ENCODE measurements at places on chromosomes 1 and 21.

- no peak for DNase-seq
Observed at GRCh38 chr1:18726368-18726767, 95.7 kb downstream of the PAX7 start.

- no peak for DNase-seq
Observed at GRCh38 chr1:160397651-160398050, 2.7 kb upstream of the VANGL2 start.

DNA sequence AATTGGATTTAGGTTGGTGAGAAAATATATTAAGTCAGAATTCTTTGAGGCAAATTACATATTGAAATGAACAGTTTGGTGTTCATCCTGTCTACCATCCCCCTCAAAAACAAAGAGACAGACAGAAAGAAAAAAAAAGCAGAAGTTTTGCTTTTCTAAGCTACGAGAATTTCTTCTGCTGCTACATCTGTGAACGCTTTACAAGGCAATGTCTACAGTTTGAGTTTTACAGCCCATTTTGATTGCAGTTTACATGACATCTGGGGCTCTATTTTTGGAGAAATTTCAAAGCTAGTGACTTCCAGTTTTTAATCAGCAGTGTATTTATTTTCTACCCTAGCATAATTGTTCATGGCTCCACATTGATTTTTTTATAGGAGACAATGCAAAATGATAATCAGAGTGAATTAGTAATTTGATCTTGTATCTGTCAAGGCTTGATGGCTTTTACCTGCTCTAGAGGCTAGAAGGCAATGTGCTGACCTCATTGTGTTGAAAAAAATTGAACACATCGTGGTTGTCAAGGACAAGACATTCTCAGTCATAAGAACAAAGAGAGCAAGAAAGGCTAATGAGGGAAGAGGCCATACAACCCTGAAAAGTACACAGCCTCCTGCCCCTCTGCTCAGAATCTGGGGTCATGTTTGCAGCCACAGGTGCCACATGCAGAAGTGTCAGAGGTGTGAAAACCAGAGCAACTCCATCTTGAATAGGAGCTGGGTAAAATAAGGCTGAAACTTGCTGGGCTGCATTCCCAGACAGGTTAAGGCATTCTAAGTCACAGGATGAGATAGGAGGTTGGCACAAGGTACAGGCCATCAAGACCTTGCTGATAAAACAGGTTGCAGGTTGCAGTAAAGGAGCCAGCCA is 201.0 kb upstream of the CAMK1G start:
- peak; percentile 7 for DNase-seq

DNA sequence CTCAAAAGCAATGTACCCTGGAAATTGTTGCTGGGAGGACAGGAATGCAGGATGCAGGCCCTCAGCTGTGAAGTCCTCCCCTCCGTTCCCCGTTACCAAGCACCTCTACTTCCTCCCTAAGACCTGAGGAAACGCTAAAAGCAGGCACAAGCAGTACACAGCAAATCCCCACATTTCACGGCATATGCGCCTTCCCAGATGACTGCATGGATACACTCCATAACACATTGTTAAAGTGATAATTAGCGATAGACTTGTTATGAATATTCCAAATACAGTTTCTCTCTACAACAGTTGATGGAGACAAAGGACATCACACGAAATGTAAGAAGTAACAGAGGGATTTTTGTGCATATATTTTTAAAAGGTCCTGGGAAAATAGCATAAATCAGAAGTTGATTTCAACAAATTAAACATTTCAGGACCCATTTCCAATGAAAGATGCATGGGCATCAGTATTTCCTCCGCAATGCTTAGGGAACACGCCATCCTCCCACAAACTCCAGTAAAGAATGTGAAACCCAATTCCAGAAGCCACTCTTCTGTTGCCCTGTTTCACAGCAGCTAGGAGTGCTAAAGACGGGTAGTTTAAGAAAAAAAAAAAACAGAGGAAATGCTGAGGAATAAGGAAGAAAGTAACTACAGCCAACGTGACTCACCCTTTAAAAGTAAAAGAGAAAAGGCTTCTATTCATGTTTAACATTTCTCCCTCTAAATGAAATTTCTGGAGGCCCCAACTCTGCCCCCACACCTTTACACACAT is 75.5 kb downstream of the HIVEP3 start:
- DNase-seq: no peak

- no peak for DNase-seq
Observed at GRCh38 chr21:44371596-44371995, 18.2 kb downstream of the TRPM2 start.

- DNase-seq: no peak
Observed at GRCh38 chr1:34978921-34979320, 6.2 kb downstream of the TMEM35B start.

- DNase-seq: no peak
Observed at GRCh38 chr1:31705080-31705866, 1.5 kb upstream of the COL16A1 start.

GRCh38 chr1:59903141-59903754 is 23.3 kb downstream of the CYP2J2 start:
- peak; percentile 10 for DNase-seq

DNA sequence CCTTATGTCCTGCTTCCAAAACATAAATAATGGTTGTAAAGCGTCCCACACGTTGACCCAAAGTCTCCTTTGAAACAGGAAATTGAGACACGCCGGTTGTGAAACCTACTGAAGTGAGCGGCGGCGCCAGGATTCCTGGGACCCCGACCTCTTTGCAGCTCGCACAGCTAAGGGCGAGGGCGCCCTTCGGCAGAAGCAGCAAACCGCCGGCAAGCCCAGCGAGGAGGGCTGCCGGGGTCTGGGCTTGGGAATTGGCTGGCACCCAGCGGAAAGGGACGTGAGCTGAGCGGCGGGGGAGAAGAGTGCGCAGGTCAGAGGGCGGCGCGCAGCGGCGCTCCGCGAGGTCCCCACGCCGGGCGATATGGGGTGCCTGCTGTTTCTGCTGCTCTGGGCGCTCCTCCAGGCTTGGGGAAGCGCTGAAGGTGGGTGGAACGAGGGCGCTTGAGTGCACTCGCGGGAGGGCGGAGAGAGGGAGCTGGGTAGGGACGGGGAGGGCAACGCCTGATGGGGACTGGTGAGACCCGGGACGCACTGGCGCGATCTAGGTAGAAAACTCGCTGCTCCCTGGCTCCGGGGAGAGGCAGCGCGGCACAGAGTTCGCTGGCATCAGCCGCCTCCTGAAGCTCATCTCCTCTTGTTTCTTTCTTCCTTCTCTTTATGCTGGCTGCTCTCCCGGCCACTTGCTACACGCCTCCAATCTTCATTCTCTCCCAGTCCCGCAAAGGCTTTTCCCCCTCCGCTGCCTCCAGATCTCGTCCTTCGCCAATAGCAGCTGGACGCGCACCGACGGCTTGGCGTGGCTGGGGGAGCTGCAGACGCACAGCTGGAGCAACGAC is at the start of gene CD1D:
Gene CD1D, plus strand, starts transcription at position 155 of the 836 bp plus-strand sequence. Its CDS starts 207 bp downstream, at position 362.
- DNase-seq: no peak

- no peak for DNase-seq
Observed at GRCh38 chr1:67144696-67145095, 9.9 kb upstream of the C1orf141 start.

DNA sequence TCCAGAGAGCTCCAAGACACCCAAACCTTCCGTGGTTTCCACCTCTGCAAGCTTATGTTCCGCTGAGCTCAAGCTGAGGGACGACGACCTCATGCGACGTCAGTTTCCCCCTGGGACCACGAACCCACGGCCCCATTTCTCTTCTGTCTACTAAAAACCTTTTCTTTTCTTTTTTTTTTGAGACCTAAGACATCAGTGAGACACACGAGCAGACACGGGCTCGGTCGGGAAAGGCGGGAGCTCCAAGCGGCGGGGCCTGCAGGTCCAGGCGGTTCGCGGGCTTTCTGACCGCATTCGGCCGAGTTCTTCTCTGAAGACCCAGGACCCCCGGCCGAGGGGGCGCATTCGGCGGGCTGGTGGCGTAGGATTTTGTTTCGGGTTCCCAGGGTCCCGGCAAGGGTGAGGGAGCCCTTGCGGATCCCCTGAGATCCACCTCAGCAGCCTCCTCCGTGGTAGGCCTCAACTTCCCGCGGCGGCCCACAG is 402 bp downstream of the C21orf58 start:
- DNase-seq: no peak

DNA sequence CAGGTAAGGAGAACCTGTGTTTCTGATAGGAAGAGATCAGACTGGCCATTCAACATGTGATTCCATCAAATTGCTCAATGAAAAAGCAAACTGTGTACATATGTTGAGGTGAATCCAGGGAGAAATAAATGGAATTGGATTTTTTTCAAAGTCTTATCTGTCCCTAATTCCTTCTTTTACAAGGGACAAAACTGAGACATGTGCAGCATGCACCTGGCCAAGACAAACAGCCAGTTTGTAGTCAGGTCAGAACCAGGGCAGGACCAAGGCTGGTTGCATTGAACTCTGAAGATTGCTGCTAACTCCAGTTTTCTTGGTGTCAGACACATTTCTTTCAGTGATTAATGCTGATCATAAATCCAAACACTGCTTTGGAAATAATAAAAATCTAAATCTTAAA is 69.6 kb upstream of the CCDC190 start:
- no peak for DNase-seq

- no peak for DNase-seq
Observed at GRCh38 chr1:52665006-52665941, 32.3 kb downstream of the SHISAL2A start.

GRCh38 chr1:52098139-52098871 is 42.2 kb downstream of the BTF3L4 start:
- no peak for DNase-seq

DNA sequence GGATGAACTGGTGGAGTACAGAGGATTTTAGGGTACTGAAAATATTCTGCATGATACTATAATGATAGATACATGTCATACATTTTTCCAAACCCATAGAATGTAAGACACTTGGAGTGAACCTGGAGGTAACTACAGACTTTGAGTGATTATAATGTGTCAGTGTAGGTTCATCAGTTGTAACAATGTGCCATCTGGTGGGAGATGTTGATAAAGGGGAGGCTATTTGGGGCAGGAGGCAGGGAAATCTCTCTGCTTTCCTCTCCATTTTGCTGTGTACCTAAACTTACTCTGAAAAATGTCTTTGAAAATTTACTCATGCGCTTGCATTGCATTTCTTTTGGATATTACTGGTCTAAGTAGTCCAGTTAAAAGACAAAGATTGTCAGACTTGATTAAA is 35.2 kb downstream of the PTBP2 start:
- peak; percentile 2 for DNase-seq

GRCh38 chr1:60402216-60402615 is 328.6 kb upstream of the C1orf87 start:
- no peak for DNase-seq

GRCh38 chr1:177274687-177275211 is 104.0 kb downstream of the BRINP2 start:
- no peak for DNase-seq

DNA sequence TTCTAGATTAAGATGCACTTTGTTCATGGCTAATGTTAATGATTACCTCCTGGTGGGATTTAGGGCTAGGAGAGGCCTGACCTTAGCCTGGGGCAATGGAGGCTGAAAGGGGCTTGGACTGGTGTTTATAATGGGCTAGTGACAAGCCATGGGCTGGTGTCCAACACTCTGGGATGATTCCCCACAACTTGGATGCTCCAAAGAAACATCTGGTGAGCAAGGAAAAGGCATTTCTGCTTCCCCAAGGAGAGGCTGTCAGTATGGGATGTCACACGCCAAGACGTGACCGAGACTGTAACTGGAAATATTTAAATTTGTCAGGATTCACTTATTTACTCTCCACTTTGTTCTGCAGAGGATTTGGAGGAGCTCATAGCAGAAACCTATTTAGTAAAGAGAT is 45.2 kb downstream of the PTPRU start:
- DNase-seq: no peak

DNA sequence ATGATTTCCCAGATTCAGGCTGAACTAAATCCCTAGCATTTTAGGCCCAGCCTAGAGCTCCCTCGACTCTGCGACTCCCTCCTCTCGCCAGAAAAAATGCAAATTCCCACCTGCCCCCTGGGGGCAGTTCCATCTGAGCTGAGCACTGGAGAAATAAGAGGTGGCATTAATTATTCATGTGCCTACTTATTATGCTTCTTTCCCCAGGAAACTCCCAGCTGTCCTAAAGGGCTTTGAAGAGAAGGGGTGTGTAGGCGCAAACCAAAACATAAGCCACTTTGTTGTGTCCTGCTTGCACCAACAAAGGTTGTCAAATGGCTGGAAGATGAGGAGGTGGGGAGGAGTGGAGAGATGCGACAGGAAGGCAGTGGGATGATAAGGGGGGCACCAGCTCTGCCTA is 41.4 kb upstream of the GOLT1A start:
- peak; percentile 31 for DNase-seq

DNA sequence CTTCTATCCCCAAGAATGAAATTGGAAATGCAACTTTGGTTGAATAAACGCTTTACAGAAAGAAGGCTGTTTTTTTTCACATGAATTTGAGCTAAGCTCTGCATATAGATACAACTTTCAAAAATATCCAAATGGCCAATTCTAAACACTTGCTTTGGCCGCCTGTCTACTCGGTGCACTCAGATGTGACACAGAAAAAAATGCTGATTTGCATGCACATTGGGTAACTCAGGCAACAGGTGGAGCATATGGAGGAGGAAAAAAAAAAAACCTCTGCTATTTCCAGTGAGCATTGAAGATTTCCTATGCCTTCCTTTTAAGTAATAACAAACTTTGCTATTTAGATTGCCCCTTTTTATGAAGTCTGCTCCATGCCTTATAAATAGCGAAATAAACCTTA is 262.5 kb downstream of the GRIK1 start:
- DNase-seq: peak; percentile 11

- DNase-seq: no peak
Observed at GRCh38 chr1:24202987-24203386, 15.9 kb upstream of the IFNLR1 start.

DNA sequence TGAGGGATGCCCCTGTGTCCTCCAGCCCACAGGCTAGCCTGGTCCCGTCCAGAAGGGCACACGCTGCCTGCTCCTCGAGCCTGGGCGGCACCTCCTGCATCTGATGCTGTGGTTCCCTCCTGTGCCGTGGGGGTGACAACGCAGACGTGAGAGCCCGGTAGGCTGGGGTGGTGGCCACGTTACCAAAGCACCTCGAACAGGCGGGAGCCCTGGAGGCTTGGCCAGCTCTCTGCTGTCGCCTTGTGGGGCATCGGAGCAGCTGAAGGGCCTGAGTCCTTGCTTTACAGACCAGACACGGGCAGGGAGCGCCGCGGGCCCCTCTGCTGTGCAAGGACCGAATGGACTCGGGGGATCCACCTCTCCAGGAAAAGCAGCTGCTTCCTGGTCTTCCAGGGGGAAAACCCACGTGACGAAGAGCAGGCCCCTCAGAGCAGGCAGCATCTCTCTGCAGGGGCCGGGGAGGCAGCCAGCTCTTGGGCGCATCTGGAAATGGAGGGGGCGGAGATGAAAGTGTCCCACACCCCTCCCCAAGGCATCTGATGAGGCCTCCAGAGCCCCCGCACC is 133.3 kb downstream of the NPHP4 start:
- no peak for DNase-seq

DNA sequence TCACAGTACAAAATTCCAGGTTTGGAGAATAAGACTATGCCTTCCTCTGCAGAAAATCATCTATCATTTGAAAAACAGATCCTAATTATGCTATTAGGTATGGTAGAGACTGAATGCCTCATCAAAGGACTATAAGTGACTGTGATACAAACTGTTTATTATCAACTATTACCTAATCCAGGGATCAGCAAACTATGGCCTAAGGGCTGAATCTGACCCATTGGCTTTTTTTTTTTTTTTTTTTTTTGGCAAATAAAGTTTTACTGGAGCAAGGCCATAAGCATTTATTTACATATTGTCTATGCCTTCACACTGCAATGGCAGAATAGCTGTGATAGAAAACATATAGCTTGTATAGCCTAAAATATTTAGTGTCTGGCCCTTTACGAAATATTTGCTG is 4.7 kb upstream of the ASPM start:
- DNase-seq: no peak
